Thyroid gland (tissue), 4 donors: ENCODE measurements at places on chromosomes 7 and 10.

DNA sequence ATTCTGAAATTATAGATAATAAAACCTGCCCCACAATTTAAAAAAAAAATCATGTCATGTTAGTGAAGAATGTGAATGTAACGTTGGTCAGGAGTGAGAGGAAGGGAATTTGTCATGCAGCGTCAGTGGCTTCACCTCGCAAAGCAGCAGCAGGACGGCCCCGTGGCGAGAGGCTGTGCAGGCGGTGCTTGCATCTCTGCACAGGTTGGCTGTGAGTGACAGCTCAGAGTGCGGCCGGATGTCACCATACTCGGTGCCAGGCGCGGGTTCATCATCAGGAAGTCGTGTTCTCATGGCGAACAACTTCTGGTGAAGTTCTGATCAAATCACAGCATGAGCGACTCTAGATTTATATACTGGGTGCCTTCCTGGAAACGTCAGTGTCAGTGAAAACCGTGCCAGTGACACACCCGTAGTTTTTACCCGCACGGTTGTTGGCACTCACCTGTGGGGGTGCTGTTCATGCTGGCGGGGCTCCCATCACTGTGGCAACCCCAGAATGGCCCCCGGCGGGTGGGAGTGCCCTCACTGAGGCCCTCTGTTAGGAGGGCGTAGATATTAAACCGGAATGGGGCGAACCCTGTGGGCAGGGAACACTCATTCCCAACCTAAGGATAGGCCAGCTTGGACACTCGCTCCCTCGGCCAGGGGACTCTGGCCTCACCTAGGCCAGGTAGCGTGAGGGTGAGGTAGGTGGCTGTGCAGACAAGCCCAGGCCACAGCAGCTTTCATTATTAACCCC is 120.3 kb downstream of the CYTH3 start:
- DNase-seq, result no peak

- no peak for DNase-seq
These were observed 38.2 kb downstream of the WNT2 start for GRCh38 chr7:117284692-117285091.

DNA sequence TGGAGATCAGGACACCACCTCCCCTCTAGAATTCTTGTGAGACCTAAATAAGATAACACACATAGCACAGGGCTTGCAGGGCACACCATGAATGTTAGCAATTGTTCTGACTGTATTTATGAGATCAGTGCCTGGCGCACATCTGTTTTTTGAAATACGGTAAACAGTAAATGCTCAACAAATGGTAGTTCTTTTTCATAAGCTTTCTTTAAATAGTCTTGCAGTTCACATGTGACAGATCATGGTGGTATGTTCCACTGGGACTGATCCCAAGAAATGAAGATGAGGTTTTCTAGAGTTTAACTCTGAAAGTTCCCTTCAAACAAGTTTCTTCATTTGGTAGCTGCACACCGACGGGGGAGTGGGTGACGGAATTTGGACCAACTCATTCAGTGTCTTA is 34.8 kb downstream of the CREB5 start:
- DNase-seq, result no peak

GRCh38 chr10:132411561-132412253 is 14.7 kb downstream of the PWWP2B start:
- DNase-seq, result peak; percentile 73

- no peak for DNase-seq
These were observed 149.6 kb downstream of the BICC1 start for GRCh38 chr10:58662314-58662713.

DNA sequence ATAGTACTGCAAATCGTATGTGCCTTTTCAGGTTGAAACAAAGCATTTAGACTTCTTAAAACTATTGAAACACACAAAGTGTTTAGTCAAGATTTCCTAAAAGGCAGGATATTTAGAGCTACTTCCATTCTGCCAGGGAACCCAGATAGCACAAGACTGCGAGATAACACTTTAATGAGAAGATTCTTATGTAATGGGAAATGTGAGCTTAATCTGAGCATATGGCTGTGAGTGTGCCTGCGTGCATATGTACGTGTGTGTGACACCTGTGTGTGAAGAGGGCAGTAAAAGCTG is 14.3 kb upstream of the JCAD start:
- no peak for DNase-seq

- DNase-seq, result no peak
These were observed 184.3 kb upstream of the CTBP2 start for GRCh38 chr10:125344573-125345171.
